ENCODE measurements at places on chromosomes 5 and 9.

DNA sequence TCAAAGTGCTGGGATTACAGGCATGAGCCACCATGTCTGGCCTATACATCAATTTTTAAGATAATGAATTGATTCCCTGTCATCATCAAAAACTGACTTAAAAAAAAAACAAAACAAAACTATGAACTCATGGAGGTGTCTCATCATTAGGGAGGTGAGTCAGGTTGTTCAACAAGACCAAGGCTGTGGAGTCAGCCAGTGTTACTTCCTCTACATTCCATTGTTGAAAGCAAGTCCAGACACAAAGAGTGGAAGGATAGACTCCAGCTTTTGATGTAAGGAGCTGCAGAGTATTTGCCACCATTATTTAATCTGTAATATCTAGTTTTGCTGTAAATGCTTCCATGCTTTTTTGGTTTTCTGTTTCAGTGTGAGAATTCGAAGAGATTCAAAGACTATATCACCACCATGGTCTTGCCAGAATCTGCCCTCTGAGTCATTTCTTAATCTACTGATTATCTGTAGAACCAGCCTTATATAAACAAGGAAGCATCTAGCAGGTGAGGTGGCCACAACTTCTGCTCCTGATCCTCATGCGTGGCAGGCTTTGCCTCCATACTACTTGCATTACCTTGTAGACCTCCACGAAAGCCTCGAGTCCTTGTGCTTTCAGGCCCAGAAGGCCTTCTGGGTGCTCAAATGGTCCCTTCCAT is 156.1 kb downstream of the FGF1 start:
- H3K4me3 ChIP-seq = no peak overlapping the region

GRCh38 chr9:130842545-130842944 is 7.5 kb downstream of the ABL1 start:
- no peaks in the 10 kb centered on the region for H3K27me3 ChIP-seq
- H3K4me3 ChIP-seq = no peak overlapping the region
- peaks cover 90% of the 10 kb centered on the region for H3K4me1 ChIP-seq
- no peak for DNase-seq
- no peaks in the 10 kb centered on the region for H3K36me3 ChIP-seq

DNA sequence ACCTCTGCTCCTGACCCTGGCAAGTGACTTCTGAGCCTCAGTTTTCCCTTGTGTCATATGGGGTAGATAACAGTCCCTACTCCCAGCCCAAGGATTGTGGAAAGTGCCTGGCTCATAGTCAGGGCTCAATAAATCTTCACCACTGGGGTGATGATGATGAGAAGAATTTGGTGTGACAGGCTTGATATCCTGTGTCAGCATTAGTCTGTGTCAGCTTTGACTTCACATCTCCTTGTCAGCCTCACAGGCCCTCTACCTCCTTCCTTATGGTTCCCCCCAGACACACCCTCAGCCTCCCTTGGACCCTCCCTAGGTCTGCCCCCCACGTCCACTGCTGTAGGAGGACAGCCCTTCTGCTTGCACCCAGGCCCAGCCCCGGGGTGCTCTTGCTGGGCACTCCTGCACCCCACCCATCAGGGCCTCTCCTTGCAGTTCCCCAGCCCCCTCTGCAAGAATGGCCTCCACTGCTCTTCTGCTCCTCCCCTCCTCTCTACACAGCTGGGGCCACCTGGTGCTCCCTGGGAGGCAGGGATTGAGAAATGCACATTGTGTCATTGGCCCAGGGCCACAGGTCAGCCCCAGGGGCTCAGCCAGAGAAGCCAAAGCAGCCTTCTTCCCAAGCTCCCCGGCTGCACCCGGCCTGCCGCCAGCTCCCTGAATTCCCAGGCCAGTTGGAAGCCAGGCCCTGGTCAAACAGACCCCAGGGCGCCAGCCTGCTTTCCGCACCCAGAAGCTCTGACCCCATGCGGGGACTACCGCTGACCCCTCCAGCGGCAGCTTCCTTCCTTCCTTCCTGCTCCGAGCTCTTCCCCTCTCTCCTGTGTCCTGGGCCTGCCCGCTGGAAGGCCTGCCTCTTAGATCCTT is 7.7 kb downstream of the FGFR4 start:
- no peaks in the 10 kb centered on the region for H3K27me3 ChIP-seq
- peaks cover 32% of the 10 kb centered on the region for H3K4me1 ChIP-seq
- no peak overlapping the region for H3K4me3 ChIP-seq
- no peaks in the 10 kb centered on the region for H3K36me3 ChIP-seq

GRCh38 chr5:171808951-171809350 is 23.3 kb downstream of the SMIM23 start:
- no peaks in the 10 kb centered on the region for H3K4me1 ChIP-seq
- no peaks in the 10 kb centered on the region for H3K27me3 ChIP-seq
- no peak overlapping the region for H3K4me3 ChIP-seq
- DNase-seq = no peak
- no peak overlapping the region for H3K27ac ChIP-seq

DNA sequence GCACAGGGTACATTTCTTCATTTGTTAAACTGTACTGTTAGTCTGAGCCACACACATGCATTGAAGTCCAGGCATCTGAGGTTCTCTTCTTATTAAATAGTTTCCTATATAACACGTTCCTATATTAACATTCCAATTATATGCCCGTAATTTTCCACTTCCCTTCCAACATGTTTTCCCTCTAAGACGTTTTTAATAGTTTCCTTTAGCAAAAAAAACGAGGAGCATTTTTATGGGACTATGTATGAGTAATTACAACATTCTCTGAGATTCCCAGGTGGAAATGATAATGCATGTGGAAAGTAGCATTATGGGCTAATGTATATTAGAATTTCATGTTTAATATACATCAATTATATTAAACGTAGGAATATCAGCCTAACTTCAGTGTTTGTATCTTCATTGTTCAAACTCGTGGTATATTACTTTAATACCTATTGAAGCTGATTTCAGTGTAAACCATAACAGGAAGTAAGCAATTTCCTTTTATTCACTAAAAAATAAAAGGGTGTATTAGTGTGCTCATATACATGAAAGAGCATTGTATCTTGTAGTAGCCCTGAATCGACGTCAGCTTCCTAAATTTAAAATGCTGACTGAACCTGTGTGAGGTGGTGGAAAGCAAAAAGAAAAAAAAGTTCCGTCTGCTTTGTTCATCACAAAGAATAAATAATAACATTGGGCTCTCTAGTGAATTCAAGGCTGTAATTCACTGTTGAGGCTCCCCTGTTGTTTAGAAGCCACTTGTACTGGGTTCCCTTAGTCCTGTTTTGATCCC is 11.3 kb downstream of the SMARCA2 start:
- H3K36me3 ChIP-seq = no peaks in the 10 kb centered on the region
- peak overlapping the region; percentile 52 for H3K27ac ChIP-seq
- no peaks in the 10 kb centered on the region for H3K27me3 ChIP-seq
- peaks cover 96% of the 10 kb centered on the region for H3K4me1 ChIP-seq
- H3K4me3 ChIP-seq = no peak overlapping the region

DNA sequence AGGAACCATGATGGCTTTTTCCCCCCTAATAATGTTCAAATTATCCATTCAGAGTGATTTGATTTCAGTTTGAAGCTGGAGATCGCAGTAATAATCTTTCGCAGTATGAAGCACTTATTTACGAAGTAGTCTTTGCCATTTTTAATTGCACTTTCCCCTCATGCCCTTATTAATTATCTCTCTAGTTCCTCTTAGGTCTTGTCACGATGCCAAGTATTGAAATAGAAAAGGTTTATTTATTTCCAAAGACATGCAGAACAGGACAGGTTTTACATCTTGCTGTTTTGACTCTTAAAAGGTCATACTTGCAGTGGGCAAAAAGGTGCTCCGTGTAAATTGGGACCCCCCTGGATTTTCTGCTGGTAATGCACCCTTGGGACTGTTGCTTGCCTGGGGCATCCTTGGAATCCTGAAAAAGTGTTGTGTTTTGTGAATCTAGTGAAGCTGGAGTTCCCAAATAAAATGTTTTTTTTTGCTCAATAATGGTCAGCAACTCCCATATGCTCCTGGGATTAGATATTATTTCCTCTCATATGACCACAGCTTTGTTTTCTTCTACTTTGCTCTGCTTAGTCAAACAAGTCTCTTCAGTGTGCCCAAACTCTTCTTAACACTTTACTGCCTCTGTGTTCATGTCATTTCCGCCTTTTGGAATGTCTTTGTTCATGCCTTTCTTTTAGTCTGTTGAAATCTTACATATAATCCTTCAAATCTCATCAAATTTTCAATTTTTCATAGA is 278.3 kb downstream of the TMEM38B start:
- no peak for DNase-seq
- no peak overlapping the region for H3K27ac ChIP-seq
- no peaks in the 10 kb centered on the region for H3K27me3 ChIP-seq
- H3K36me3 ChIP-seq = no peaks in the 10 kb centered on the region
- no peak overlapping the region for H3K4me3 ChIP-seq

- H3K36me3 ChIP-seq = no peaks in the 10 kb centered on the region
- H3K27me3 ChIP-seq = no peaks in the 10 kb centered on the region
- H3K4me1 ChIP-seq = no peaks in the 10 kb centered on the region
- H3K4me3 ChIP-seq = no peak overlapping the region
Measured at GRCh38 chr5:154248691-154249090, 58.2 kb downstream of the GALNT10 start.

DNA sequence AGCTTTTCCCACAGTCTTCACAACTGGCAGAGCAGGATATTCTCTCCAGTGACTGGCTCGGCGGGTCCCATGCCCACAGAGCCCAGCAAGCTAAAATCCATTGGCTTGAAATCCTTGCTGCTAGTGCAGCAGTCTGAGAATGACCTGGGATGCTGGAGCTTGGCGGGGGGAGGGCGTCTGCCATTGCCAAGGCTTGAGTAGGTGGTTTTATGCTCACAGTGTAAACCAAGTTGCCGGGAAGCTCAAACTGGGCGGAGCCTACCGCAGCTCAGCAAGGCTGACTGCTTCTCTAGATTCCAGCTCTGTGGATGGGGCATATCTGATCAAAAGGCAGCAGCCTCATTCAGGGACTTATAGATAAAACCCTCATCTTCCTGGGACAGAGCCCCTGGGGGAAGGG is 194.1 kb downstream of the CCDC171 start:
- H3K36me3 ChIP-seq = no peaks in the 10 kb centered on the region
- no peak overlapping the region for H3K27ac ChIP-seq
- no peaks in the 10 kb centered on the region for H3K4me1 ChIP-seq
- H3K27me3 ChIP-seq = no peaks in the 10 kb centered on the region
- DNase-seq = no peak
- no peak overlapping the region for H3K4me3 ChIP-seq

DNA sequence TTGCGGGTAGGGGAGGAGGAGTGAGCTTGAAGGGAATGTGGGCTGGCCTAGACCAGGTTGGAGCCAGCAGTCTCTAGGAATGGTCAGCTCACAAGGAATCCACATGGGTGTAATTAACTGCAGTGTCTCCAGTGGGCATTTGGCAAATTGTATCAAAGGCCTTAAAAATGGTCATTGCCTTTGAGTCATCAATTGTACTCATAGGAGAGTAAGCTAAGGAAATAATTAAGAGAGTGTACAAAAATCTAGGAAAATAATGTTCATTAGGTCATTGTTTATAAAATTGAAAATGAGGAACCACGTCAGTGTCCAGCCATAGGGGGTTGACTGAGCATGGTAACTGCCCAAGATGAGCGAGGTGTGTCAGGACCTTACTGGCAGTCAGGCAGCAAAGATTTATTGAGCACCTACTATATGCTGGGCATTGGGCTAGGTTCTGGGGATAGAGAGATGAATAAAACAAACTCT is 29.8 kb upstream of the RPL26L1 start:
- no peaks in the 10 kb centered on the region for H3K27me3 ChIP-seq
- H3K4me1 ChIP-seq = peaks cover 11% of the 10 kb centered on the region
- no peak overlapping the region for H3K4me3 ChIP-seq
- peaks cover 29% of the 10 kb centered on the region for H3K36me3 ChIP-seq

DNA sequence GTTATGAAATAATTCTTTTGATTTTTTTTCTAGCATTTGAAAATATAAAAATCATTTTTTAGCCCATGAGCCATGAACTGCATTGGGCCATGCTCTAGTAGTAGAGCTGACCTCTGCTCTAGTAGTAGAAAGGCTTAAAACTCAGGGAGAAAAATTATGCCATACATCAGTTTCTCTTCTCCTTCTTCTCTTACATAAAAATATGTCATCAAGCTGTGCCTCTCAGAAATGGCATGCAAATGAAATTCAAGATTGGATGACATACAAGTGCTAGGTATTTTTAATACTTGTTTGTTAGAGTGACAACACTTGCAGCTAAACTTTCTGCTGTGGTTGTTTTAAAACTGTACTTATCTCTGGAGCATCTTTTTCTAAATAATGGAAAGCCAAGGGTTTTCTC is 42.1 kb upstream of the TMOD1 start:
- DNase-seq = no peak
- no peak overlapping the region for H3K27ac ChIP-seq
- H3K4me1 ChIP-seq = no peaks in the 10 kb centered on the region

DNA sequence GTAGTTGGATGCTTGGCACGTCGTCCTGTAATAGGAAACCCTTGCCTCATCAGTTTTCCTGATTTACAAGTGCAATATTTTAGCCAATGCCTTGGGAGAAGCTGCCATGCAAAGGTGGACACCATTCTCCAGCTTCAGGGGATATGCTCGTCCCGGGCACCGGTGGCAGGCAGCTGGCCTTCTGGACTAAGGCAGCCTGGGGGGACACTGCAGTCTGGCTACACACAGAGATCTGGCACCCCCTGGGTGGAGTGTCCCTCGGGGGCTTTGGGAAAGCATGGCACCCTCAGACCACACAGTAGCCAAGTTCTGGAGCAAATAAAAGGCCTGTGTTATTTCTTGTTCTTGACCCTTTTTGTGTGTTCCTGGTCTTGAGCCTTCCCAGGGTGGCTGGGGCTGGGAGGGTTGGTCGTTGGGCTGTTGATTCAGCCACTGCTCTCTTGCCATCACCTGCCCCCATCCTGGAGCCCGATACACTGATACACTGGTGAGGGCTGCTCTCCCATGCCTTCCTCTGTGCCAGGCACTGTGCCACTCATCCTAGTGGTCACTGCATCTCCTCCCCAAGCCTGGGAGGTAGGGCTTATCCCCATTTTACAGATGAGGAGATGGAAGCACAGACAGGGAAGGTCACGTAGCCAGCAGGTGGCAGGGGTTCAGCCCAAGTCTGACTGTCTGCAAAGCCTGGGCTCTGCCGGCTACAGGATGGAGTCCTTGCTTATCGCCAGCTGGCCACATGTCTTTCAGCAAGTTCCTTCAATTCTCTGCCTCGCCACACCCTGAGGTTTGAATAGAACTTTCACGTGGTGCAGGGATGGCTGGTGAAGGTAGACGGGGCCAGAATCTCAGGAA is 134.1 kb downstream of the RGS3 start:
- no peak overlapping the region for H3K4me3 ChIP-seq
- no peaks in the 10 kb centered on the region for H3K27me3 ChIP-seq
- peaks cover 77% of the 10 kb centered on the region for H3K4me1 ChIP-seq

DNA sequence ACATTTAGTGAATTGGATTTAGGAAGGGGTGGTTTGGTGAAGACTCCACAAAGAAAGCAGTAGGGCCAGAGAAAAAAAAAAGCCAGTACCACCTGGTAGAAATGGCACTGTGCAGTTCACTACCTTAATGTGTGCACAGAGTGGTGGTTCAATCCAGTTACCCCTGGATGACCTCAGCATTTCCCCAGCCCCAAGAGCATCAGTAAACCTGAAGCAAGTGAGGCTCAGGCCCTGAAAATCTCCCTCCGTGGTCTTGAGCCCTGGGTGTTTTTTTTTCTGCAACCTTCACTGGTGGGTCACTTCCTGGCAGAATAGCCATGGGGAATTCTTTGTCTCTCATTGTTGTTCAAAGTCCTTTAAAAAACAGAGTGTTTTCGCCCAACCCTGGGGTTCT is 202.9 kb downstream of the GADD45G start:
- H3K36me3 ChIP-seq = no peaks in the 10 kb centered on the region
- H3K27me3 ChIP-seq = no peaks in the 10 kb centered on the region
- peaks cover 10% of the 10 kb centered on the region for H3K4me1 ChIP-seq
- no peak overlapping the region for H3K4me3 ChIP-seq
